ENCODE measurements at places on chromosomes 13 and 19.

GRCh38 chr13:39250440-39250839 lies 212.2 kb downstream of the NHLRC3 start:
- no peak for DNase-seq

GRCh38 chr13:43374621-43375020 lies 351.2 kb downstream of the DNAJC15 start:
- DNase-seq, result no peak

DNA sequence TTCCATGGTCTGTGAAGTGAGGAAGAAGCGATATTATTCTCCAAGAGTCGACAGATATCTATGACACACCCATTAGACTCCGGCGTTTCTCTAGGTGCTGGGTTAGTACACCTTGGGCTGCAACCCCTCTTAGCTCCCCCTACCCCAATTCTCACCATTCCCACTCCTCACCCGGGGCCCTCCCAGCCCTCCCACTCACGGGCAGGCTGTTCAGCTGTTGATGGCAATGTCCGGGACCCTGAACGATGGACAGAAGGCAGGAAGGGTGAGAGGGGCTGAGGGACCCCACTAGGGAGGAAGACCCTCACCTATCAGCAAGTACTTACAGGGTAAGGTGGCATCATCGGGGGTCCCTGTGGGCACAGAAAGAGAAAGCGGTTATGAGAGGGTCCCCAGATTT lies 9.2 kb downstream of the LGALS4 start:
- DNase-seq, result no peak

DNA sequence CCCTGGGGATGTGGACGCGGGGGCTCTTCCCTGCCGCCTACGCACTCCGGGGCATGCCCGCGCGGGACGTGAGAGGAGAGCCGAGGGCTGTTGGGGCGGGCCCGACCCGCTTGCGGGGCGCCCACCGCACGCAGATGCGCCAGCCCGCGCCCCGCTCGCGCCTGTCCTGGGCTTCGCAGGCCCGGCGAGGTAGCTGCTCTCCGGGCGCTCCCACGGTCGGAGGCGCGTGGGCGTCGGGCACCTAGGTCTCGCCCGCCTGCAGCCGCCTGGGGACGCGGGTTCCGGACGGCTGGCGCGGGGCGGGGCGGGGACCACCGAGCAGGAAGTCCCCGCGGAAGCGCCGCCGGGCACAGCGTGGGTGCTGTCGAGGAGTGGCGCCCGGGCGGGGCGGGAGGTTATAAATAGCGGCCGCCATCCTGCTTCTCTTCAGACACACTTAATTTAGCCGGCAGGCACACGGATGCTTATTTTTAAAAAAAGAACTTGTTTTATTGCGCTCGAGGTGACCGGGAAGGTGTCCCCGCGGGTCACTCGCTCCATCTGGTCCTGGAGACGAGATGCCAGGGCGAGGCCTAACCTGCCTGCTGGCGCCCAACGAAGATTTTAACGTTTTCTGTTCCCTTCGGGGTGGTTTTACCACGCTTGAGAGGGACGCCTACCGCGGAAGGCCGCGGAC lies 561 bp upstream of the GJA3 start:
- peak; percentile 75 for DNase-seq

- DNase-seq, result no peak
Observed at GRCh38 chr19:10045371-10045770, 32.1 kb downstream of the RDH8 start.

- DNase-seq, result no peak
Observed at GRCh38 chr13:83153848-83154247, 728.4 kb downstream of the SLITRK1 start.

- no peak for DNase-seq
Observed at GRCh38 chr13:78632996-78633395, 26.0 kb downstream of the OBI1 start.

GRCh38 chr13:39963612-39964011 lies 308.1 kb downstream of the COG6 start:
- DNase-seq, result no peak

GRCh38 chr19:1755467-1756171 lies 2.3 kb downstream of the ONECUT3 start:
- DNase-seq, result no peak

DNA sequence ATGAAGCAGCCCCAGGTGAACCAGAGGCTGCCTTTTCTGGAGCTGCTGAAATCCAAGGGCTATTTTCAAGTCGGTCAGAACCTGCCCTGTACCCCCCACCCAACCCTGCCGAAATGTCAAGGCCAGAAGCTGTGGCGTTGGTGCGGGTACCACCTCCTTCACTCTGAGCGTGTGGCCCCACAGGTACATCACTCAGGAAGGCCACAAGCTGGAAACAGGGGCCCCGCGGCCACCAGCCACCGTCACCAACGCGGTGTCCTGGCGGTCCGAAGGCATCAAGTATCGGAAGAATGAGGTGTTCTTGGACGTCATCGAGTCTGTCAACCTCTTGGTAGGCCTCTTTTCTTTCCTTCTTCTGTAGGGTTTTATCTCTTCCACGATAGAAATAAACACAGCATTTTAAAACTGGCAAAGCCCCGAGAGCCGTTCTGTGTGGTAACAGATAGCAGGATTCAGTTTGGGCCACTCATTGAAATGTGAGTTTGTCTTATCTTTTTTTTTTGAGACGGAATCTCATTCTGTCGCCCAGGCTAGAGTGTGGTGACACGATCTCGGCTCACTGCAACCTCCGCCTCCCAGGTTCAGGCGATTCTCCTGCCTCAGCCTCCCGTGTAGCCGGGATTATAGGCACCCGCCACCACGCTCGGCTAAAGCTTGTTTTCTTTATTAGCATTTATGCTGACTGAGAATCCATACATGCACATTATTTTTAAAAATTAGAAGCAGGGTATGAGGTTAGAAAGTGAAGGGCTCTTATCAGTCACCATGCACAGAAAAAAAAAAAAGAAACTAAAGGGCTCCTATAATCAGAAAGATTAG lies 11.3 kb downstream of the AP1M1 start:
- no peak for DNase-seq

DNA sequence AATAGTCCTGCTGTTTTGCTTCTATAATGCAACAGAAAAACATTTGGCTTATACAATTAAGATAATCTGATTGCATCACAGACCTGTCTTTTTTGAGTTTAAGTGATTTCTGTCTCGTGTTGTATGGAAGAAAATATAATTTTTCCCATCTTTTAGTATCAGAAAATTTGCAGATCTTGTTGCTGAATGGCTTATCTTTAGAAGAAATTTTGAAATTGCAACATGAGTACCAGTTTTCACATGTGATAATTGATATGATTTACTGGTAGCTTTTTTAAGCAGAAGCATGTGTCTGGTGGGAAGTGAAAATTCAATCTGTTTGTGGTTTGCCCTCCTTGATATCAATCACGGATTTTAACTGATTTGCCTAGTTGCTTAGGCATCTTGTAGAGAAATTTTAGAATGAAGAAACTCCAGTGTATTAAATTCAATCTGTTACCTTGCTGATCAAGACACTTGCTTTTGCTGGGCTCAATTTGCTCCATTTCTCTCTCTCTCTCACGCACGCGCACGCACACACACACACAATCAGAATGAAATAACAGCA lies 89.8 kb upstream of the MYCBP2 start:
- no peak for DNase-seq
